Hematopoietic multipotent progenitor cell treated with erythropoietin and hydrocortisone succinate and interleukin-3 and kit ligand, for 6 days (in vitro differentiated cells): ENCODE measurements at places on chromosomes 6 and 20.
A peak's percentile ranks its signal among the peaks of the same experiment; 100 is the strongest.

GRCh38 chr20:49914310-49915117 lies 815 bp downstream of the SPATA2 start:
- DNase-seq: peak; percentile 50

GRCh38 chr20:539191-539590 lies 4.4 kb downstream of the CSNK2A1 start:
- no peak for DNase-seq

DNA sequence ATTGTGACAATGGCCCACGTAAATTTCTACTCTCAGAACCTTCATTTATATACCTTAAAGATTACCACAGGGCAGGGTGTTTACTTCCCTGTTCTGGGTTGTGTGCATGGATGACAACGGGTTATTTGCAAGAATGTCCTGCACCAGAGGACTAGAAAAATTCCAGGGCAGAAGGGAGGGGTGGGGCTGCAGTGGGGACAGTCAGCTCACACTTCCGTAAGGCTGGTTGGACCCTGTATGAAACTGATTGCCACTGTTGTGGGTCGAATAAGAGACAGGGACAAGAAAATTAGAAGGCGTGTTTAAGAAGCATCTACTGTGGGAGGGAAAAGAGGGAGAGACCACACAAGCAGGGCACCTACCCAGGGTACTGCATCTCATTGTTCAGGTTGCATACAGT lies 96.5 kb downstream of the SNAP25 start:
- no peak for DNase-seq

DNA sequence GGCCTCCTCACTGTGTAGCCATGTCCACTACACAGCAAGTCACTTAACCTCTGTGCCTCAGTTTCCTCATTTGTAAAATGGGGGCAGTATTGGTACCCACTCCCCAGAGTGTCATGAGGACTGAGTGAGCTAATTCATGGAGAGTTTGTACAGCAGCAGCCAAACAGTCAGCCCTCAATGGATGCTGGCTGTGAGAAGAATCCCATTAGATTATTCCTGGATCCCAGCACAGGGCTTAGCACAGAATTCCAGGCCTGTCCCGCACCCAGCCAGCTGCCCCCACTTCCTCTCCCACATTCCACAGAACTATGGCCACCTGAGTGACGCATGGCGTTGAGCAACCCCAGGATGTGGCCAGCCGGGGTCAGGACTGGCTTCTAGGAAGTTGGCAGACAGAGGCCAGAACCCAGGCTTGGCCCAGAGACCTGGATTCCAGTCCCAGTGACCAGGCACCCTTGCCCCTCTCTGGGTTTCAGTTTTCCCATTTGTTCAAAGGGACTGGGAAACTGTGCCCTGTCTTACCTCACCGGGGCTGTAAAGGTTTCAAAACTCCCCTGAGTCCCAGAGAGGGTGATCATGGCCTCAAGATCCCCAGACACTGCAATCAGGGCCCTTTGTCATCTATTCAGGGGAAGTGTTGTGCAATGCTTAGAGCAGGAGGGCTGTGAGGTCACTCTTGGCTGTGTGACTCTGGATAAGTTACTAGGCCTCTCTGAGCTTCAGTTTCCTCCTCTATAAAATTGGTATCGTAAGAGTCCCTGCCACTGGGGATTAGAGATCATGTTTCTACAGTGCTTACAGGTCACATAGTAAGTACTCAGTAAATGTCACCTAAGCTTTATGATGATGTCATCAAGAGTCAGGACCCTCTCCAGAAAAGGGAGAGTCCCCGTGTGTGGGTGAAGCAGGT lies 3.0 kb upstream of the TGM2 start:
- peak; percentile 44 for DNase-seq

GRCh38 chr6:45369870-45370269 lies 7.9 kb downstream of the SUPT3H start:
- DNase-seq: peak; percentile 25

DNA sequence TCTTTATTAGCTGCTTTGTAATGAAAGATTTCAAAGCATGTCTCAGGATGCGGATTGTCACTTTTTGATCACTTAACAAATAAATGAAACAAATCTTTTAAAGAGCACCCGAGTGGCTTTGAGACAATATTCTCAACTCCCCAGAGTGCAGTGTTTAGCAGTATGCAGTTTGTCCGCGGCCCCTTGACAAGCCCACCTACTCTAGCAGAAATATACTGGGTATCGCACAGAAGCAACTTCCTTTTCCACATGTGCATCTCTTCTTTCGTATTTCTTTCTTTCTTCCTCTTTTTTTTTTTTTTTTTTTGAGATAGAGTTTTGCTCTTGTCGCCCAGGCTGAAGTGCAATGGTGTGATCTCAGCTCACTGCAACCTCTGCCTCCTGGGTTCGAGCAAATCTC lies 84.5 kb upstream of the FAM184A start:
- DNase-seq: no peak

DNA sequence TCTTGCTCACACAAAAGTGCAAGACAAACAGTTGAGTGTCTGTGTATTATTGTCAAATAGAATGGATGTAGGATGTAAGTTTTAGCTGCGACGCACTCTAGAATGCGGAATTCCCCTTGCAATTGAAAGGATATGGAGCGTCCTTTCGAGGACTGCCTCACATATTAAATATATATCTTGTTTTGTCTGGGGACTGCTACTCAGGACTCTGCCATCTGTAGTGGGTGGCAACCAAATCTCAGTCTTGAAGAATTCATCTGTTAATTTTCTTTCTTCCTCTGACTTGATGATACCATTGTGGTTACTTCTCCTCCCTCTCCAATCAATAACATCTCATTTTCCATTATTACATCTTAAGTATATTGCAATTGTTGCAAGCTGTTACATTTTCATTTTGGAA lies 121.6 kb downstream of the SOX4 start:
- DNase-seq: no peak

GRCh38 chr20:61896058-61896961 lies 169.4 kb downstream of the TAF4 start:
- peak; percentile 58 for DNase-seq

- DNase-seq: no peak
Measured at GRCh38 chr6:5447921-5448320, 186.6 kb downstream of the FARS2 start.

DNA sequence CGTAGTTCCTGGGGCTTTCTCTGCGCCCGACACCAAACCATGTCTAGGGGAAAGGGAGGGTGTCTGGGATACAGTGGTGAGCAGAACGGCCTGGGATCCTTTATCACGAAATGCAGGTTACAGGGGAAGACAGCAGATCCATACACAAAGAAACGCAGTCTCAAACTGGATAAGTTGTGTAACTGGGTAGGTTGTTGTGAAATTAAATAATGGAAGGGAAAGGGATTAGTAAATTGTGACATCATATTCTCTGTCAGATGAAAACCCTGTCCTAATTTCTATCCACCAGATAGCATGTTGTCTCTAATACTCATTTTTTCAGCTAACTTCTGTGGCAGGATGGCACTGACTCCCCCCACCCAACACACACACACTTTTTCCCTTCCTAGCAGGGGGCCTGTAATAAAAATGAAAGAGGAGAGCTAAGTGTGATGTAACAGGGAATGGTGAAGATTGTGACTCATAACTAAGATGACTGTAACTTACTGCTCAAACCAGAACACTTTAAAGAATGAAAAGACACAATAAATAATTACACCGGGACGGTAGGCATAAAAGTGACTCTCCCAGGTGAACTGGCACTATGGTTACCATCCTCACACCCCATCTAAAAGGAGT lies 769 bp upstream of the TRPC4AP start:
- no peak for DNase-seq

GRCh38 chr20:11018668-11019170 lies 344.9 kb upstream of the JAG1 start:
- no peak for DNase-seq

DNA sequence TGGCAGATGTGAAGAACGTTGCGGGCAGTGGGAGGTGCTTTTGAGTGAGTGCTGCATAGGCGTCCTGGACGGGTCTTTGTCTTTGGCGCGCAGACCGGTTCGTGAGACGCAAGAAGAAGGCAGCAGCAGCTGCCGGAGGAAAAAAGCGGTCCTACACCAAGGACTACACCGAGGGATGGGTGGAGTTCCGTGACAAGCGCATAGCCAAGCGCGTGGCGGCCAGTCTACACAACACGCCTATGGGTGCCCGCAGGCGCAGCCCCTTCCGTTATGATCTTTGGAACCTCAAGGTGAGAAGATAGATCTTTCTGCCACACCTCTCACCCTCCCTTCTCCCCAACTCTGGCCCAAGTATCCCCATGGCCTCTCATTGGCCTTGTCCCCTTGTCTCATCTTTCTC lies 1.1 kb downstream of the ABT1 start:
- no peak for DNase-seq

GRCh38 chr20:37347891-37348791 lies 2.2 kb downstream of the SRC start:
- DNase-seq: no peak

GRCh38 chr20:32625996-32626395 lies 40.9 kb upstream of the NOL4L start:
- no peak for DNase-seq

DNA sequence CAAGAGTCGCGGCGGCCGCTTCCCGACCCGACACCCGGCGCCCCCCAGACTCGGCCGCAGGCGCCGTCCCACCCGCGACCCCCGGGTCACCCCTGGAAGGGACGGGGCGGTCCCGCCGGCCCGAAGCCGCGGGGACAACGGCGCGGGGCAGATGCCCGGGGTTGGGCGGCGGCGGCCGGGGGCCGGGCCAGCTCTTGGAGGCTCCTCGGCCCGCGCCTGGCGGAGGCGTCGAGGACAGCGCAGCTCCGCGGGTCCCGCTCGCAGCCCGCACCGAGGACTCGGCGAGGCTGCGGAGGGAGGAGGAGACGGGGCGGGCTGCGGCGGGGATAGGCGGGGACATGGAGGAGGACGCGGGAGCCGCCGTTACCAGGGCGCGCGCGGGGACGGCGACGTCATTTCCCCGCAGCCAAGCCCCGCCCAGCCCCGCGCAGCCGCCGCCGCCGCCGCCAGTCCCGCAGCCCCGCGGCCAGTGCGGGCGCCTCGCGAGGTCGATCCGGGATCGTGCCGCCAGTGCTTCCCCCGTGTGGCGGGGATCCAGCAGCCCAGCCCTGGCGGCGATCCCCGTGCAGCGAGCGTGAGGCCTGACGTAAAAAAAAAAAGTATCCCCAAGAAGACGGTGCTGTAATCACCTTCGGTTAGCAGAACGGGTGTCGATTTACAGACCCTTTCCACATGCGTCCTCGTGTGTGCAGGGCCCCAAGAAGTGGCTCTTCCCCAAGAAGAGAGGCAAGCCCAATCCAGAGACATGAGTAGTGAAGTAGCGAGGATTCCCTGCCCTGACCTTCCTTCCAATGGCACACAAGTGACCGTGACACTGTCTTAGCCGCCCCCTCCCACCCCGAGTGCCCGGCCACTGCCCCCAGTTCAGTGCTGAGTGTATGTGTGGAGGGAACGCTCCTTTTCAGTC lies at the start of gene FAM184A:
FAM184A (minus strand) TSS at position 289 of the 907 bp plus-strand sequence. CDS start 365 bp downstream, outside the sequence.
- DNase-seq: peak; percentile 64

GRCh38 chr6:100726666-100727065 lies 154.5 kb downstream of the ASCC3 start:
- no peak for DNase-seq

DNA sequence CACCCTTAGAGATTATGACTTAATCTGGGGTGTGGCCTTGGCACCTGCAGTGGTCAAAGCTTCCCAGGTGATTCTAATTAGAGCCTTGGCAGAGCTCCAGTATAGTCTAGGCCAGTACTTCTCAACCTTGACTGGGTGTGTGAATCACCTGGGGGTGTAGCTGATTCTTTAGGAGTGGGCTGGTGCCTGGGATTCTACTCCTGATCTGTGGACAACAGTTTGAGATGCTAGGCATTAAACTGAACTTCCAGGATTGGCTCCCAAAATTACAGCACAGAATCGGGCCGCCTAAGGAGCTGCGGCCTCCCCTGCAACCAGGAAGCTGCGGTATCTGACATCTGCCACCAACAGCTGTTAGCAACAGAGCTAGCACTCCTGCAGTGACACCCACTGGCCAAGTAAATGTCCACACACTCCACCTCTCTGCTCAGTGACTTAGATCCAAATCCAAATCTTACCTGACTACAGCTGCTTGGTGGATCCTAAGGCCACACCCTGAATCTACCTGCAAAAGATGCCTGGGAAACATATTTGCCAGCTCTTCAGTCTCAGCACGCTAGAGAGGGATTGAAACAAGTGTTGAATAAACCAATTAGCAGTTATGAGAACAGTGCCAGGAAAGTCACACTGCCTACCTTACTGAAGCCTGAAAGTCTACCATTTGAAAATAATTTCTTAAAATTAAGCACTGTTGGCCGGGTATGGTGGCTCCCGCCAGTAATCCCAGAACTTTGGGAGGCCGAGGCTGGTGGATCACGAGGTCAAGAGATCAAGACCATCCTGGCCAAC lies 126.7 kb downstream of the UNC5CL start:
- peak; percentile 81 for DNase-seq

GRCh38 chr6:138529478-138529877 lies 30.2 kb upstream of the NHSL1 start:
- DNase-seq: no peak

- DNase-seq: no peak
Measured at GRCh38 chr6:63584125-63584514, 11.8 kb downstream of the LOC128125822 start.

DNA sequence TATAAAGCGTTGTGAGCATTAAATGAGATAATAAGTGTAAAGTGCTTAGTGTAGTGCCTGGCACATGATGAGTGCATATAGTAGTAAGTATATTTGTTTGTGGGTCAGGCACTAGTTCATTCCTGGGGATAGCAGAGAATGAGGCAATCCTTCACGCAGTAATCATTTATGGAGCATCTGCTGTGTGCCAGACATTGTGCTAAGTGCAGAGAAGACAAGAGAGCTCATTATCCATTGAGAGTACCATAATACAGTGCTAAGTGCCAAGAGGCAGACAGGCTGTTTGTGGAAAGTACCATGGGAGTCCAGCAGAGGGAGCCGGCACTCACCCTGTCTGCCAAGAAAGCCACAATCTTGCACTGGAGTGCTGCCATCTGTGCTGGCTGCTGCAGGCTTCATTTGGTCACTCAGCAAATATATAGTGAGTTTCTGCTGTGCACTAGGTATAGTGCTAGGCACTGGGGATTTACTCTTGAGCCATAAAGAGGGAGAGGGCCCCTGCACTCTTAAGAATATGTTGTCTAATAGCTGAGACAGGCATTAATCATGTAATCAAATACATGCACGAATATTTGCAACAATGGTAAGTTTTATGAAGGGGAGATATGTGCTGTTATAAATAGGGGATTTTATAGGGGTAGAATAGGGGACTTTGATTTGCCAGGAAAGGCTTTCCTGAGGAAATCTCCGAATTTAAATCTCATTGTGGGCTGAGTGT lies 12.9 kb upstream of the MROH8 start:
- peak; percentile 95 for DNase-seq

- no peak for DNase-seq
Measured at GRCh38 chr20:56928007-56928406, 298.9 kb downstream of the TFAP2C start.
